ENCODE measurements at places on chromosomes 6 and 20.

DNA sequence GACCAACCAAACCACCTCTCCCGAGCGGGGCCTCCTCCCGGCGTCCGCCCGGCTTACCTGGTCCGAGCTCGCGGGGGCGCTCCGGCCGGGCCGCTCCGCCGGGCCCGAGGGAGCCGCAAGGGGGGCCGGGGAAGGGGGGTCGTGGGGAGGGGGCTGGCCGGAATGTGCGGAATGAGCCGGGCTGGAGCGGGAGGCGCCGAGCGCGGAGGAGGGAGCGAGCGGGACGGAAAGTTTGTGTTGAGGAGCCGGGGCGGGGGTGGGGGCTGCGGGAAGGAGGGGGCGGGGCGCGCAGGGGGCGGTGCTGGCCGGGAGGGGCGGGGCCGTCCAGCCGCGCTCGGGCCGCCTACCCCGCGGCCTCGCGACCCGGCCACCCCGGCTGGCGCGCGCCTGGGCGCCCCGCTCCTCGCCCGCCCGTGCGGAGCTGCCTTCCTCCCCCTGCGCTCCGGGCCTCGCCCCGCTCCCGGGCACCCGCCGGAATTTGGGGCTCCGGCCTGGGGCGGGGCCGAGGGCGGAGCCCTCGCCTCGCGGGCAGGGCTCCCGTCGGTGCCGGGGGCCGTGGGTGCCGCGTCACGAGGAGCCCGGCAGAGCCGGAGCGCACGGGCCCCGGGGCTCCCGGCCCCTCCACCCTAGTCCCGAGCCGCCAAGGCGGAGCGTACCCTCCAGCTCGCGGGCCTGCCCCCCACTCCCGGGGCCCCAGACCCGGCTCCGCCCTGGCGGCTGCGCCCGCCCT lies at the start of gene TEAD3:
Gene TEAD3, minus strand, starts transcription at position 239 of the 730 bp plus-strand sequence.
- DNase-seq = peak; percentile 37

DNA sequence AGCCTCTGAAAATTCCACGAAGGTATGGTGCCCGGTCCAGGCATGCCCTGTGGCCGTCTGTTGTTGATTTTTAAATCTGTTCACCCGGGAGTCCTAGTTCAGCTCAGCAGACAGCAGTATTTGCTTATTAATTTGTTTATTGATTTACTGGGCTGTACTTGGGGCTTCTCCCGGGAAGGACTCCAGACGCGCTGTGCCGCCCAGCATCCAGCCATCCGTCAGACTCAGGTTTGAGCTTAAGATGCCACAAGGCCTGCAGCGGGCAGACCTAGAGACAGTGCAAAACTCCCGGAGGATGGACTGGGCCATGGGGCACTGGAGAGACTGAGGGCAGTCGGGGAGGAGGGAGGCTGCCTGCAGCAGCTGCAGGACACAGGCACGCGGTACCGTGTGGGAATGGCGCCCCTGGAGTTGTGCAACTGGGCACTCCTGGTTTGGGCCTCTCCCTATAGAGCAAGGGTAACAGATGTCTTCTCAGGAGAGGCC lies 17.3 kb upstream of the CCDC167 start:
- no peak for DNase-seq

- DNase-seq = no peak
These were observed 19.8 kb downstream of the PDE7B start for GRCh38 chr6:135871296-135871695.

DNA sequence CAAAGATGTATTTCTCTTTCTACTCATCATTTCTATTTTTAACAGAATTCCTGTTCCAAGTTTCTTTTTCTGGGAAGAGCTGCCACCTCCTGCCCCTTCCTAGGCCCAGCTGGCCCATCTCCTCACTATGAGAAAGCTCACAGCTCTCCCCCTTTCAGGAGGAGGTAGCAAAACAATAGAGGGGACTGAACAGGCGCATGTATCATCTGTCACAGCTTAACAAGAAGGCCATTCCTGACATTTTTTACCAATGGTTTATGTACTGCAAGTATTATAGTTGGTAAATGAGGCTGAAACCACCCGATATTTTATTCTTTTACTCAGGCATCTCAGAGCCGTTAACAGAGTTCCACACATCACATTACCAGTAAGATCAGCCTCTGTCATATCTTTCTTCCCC lies 103.7 kb upstream of the MTHFD1L start:
- DNase-seq = no peak

GRCh38 chr6:52019092-52019491 lies 68.3 kb downstream of the PKHD1 start:
- DNase-seq = no peak

DNA sequence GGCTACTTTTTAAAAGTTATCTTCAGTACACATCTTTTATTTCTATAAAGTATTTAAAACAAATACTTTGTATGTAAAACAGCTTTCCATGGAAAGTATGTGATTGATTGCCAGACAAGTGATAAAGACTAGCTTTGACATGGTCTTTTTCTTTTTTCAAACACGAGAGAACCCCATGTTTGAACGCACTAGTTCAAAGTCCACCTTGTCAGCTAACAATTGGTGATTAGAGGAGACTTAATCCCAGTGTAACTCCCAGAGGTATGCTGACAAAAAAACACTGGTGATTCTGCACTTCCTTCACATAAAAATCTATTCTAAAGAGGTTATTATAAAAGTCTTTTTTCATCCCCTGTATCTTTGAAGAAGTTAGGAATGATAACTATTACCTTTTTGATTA lies 438.1 kb downstream of the GJA1 start:
- DNase-seq = no peak

DNA sequence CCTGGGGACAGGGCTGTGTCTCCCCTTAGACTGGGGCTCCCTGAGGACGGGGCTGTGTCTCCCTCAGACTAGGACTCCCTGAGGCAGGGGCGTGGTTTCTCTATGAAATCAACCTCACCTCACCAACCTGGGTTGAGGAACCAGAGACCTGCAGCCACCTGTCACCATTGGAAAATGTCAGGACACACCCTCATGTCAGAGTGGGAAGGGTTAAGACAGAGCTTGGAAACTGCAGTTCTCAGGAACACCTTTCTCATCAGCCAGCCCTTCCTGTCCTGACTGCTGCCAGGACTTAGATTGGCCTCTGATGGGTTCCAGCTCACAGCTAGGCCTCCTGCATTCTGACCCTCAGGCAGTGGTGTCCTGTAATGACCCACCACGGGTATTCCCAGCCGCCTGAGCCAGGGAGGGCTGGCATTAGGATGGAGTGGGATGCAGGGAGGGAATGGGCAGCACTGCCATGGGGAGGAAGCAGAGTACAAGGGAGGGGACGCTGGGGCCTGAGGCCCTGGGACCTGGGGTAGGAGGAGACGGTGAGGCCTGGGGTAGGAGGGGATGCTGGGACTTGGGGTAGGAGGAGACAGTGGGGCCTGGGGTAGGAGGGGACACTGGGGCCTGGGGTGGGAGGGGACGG lies 76.3 kb downstream of the MRPL14 start:
- DNase-seq = no peak

DNA sequence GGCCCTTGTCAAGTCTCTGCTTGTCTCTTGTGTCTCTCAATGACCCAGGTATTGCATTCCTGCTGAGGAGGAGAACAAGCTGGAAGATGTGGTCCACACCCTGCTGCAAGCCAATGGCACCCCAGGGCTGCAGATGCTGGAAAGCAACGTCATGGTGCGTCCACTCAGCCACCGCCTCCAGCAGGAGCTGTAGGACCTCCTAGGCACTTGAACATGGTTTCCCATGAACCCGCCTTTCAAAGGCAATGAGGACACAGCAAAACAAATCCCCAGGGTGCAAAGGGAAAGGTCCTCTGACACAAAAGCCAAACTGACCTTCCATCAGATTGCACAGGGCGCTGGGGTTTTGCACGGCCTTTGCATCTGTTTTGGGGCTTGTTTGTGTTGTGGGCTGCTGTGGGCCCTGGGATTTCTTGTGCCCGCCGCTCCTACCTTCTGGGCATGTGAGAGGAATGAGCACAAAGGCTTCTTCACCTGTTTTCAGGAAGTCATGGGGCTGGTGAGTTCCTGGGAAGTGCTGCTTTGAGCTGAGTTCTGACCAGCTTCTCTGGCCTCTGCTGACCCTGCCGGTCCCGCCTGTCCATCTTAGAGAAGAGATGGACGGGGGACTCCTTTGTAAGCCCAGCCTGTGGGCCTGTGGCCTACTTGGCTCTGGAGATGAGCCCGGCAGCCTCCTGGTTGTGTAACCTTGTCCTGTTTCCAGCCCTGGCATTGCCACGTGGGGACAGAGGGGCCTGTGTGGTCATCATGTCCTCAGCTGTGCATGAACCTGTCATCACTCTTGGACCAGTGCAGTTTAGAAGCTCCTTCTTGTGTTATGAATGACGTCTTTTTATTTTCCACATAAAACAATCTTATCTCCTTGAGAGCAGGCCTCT lies 151.3 kb downstream of the DTNBP1 start:
- DNase-seq = no peak

DNA sequence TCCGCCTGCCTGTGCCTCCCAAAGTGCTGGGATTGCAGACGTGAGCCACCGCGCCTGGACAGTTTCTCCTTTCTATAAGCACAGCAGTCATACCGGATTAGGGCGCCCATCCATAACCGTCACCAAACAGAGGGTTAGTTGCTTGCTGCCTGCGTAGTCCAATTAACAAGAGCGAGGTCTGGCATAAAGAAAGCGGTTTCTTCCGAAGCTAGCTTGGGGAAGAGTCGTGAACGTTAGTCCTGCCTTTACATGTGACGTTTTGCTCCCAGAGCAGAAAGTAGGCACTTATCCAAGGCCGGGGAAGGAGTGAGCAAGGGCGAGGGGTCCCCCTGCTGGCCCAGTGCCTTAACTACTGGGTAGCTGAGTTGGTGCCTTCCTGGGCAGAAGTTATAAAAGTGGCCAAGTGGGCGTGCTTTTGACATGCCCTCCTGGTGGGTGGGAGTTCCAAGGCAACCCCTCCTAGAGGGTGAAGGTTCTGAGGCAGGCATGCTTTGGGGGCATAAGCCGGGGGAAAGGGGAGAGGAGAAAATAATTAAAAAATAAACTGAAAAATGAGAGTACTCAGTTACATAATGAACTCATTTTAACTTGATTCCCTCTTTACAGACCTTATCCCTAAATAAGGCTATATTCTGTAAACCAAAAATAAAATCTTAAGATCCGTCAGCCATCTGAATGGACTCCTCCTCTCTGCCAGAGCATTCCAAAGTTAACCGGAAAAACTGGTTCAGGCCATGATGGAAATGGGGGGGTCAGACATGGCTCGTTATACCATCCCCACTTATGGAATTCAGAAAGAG lies 88.0 kb downstream of the FAM217A start:
- peak; percentile 58 for DNase-seq

DNA sequence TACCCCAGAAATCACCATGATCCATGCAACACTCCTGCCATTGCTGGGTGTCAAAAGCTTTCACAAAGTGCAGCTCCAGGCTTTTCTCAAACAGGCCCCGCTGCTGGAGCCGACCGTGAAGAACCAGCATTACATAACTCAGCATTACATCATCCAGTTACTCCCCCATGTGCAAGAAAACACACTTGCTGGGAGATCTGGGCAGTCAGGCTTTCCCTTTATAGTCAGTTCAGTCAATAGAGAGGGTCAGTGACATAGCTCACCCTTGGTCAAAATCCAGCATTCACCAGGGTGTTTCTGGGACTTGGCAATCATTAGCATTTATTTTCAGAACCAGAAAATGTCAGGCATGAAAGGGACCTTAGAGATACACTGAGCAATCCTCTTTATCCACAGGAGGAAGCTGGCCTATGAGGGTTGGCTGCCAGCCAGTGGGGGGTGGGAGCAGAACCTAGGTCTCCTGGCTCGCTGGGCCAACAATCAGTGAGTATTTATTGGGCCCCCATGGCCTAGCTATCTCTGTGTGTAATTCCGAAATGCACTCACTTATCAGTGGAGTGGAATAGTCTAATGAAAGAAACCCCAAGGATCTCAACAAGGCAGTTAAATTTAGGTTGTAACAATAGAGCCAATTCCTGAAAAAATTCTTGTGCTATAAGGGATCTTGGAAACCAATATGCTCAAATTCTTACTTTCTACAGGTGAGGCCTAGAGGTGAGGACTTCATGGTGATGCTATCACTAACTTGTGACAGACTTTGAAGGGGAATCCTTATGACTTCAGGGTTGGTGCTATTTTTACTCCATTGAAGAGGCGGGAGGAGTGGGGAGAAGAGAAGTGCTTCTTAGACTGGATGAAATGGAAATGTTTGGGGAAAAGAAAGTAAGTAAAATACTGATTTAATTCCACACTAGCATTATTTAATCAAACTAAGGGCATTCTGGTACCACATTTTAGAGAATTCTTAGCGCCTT lies 54.6 kb downstream of the LYRM4 start:
- DNase-seq = no peak

- DNase-seq = no peak
These were observed 1.5 kb downstream of the TFAP2A start for GRCh38 chr6:10413262-10413849.

DNA sequence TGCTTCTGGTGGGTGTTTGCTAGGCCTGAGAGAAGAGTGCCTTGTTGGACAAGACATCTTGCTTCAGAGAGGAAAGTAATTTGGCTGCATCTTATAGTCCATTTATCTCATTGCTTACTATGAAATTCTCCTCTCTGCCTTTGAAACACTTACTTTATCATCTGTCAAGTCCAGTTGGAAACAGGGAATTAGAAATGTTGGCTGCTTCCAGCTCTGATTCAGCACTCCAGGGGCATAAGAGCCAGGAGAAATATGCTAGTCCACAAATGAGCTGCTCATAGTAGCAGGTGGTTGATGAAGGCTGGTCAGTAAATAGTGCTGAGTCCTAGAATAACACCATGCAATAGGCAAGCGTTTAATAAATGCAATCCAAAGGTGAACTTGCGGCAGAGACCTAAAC lies 227.1 kb downstream of the SLC35F1 start:
- DNase-seq = no peak

DNA sequence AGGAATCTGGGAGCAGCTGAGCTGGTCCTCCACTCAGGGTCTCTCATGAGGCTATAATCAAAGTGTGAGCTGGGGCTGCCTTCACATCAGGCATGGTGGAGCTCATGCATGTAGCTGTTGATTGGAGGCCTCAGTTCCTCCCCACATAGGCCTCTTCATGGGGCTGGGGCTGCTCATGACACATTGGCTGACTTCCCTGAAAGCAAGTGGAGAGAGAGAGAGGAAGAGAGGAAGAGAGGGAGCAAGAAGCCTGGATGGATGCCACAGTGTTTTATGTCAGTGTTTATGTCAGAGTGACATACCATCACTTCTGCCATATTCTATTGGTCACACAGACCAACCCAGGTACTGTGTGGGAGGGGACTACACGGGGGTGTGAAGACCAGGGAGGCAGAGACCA lies 43.8 kb downstream of the EYA2 start:
- no peak for DNase-seq

- no peak for DNase-seq
These were observed 275.1 kb downstream of the CDC5L start for GRCh38 chr6:44662461-44663121.
